Activated CD4-positive, alpha-beta T cell treated with anti-CD3 and anti-CD28 coated beads, Interleukin-2, Interleukin-6, amounts not matched to agents 100 ng/mL and 50 ng/mL, durations not matched to agents 16 hours and 8 hours (primary cell): ENCODE measurements at places on chromosomes 1 and 21.

DNA sequence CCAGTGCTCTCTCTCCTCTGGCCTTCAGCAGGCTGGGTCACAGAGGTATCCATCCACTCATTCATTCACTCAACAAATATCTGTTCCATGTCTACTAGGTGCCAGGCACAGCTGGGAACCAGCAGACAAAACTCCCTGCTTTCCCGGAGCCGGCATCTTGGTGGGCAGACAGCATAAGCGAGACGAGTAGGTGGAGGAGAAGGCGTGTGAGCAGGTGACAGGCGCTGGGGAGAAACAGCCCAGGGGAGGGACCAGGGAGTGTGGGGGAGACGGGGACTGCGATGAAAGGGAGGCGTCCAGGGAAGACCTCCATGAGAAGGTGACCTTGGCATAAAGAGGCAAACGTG is 11.0 kb upstream of the KCNAB2 start:
- no peak for DNase-seq

- peak; percentile 16 for DNase-seq
Observed at GRCh38 chr1:19432943-19433718, 52.2 kb downstream of the CAPZB start.

- DNase-seq = no peak
Observed at GRCh38 chr1:55886856-55887712, 671.9 kb upstream of the USP24 start.

DNA sequence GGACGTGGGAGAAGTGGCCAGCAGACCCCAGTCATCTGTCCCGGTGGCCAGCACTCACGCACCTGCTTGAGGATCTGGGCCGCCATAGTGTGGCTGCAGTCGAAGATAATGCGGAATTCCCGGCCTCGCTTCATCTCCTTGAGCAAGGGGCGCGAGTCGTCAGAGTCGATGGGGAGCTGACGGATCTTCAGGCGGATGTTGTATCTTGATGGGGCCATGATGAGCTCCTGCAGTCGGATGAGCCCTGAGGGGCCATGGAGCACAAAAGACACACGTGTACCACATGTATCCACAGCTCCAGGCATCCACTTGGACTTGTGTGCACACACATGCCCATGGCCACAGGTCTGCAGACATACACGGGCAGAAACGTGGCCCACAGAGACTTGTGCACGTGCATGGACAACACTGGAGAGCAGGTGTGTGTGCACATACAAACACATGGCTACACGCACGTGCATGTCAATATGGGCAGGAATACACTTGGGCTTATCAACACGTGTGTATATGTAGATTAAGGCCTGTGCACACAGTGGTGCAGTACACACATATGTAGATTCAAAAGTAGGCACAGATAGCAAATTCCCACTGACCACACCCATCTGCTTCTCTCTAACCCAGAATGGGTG is 162.1 kb downstream of the GRIK3 start:
- no peak for DNase-seq

- DNase-seq = no peak
Observed at GRCh38 chr1:101613546-101613945, 376.7 kb downstream of the S1PR1 start.

DNA sequence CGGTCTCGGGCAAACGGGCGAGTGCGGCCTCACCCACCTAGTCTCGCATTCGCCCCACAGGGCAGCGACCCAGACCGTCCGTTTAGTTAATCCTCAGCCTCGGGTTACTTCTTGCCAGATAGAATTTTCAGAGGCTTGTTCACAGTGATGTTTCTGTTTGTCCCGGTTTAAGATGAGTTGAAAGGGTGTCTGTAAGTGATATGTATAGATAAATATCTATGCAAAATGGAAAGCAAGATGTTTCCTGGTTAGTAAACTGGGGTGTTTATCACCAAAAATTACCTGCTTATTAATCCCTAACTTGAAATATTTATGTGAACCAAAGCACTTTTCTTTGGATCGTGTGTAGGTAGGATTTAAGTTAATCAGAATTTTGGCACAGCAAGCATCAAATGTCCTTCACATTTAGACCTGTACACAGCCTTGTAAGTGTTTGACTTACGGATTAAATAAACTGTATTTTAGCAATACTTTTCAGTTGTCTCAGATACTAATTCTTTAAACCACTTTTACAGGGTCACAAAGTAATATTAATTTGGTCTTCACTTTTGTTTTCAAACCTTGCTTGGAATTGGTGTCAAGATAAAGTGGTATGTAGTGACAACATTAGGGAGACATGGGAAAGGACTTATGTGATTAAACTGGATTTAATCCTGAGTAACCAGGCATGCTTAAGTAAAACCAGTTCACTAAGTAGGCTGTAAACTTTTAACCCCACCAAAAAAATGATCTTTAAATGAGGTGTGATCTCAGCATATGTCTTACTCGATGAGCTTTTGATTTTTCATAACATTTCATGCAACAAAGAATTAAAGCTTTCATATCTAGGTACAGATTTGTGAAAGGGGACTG is 914 bp downstream of the ZNF326 start:
- DNase-seq = no peak

- DNase-seq = peak; percentile 42
Observed at GRCh38 chr1:53949023-53949990, 3.2 kb downstream of the LRRC42 start.

GRCh38 chr21:46435786-46436227 is 22.9 kb upstream of the DIP2A start:
- DNase-seq = no peak

GRCh38 chr1:105087506-105087905 is 1337.8 kb downstream of the AMY1C start:
- DNase-seq = no peak

GRCh38 chr21:17949421-17949820 is 130.3 kb upstream of the C21orf91 start:
- DNase-seq = no peak

- no peak for DNase-seq
Observed at GRCh38 chr1:16396591-16396990, 29.5 kb downstream of the SZRD1 start.

- no peak for DNase-seq
Observed at GRCh38 chr1:45552331-45552730, 1.7 kb downstream of the AKR1A1 start.

- peak; percentile 6 for DNase-seq
Observed at GRCh38 chr1:64505944-64506655, 36.2 kb downstream of the CACHD1 start.

DNA sequence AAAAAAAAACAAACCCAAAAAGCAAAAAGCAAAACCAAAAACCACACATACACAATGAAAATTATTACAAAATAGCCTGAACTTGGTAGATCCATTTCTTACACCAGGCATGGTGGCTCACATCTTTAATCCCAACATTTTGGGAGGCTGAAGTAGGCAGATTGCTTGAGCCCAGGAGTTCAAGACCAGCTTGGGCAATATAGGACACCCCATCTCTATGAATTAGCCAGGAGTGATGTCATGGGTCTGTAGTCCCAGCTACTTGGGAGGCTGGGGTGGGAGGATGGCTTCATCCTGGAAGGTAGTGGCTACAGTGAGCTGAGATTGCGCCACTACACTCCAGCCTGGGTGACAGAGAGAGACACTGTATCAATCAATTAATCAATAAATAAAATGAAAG is 42.1 kb upstream of the SCAF4 start:
- no peak for DNase-seq

GRCh38 chr1:50981741-50982140 is 11.7 kb downstream of the CDKN2C start:
- no peak for DNase-seq

DNA sequence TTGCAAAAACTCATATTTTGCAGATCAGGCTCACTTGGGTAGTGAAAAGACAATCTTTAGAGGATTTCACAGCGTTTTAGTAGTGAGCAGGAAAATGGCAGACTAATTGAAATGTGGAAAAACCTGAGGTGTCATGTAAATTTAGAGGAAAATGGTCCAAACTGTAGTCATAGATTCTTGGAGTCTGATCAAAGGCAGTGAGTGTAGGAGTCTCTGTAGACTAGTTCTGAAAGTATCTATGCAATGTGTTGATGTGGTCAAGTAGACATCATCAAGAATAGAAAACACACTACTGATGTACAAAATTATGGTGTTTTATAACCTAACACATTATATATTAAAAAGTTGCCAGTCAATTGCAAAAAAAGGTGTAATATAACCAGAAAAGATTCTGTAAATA is 143.2 kb upstream of the C1orf105 start:
- DNase-seq = no peak

DNA sequence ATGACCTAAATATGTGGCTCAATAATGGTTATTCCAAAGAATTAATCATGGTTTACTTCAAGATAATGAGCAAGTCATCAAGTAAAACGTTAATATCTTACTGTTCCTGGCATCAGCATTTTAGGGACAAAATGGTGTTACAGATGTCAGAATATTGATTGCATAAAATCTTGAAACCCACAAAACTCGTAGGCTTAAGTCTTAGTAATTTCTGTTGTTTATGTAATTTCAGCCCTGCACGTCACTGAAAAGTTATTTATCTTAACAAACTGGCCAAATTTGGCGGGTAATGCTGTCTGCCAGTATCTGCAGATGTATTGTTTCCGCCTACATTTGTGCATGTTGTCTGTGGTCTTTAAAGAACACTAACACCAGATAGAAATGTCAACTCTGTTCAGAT is 25.8 kb downstream of the CDC7 start:
- no peak for DNase-seq

- no peak for DNase-seq
Observed at GRCh38 chr1:205241366-205242030, 13.8 kb downstream of the TMCC2 start.

GRCh38 chr21:43188592-43189210 is 19.9 kb downstream of the CRYAA start:
- DNase-seq = no peak

- no peak for DNase-seq
Observed at GRCh38 chr1:74681851-74682250, 8.3 kb upstream of the ERICH3 start.

DNA sequence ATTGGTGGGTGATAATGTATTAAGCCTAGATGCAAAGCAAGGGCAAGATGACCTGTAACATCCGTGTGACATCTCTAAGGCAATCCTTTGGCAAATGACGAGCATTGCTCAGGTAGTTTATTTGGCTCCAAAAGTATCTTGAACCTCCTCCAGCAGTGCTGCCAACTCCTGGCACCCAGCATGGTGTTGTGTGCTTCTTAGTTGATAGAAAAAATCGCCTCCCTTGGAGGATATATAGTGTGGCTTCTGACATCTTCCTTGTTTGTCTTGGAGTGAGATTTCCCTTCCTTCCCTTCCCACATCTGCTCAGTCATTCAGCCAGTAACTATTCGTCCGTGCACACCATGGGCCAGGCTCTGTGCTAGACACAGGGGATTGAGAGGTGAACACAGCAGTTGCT is 121.8 kb downstream of the TOMM20 start:
- no peak for DNase-seq

DNA sequence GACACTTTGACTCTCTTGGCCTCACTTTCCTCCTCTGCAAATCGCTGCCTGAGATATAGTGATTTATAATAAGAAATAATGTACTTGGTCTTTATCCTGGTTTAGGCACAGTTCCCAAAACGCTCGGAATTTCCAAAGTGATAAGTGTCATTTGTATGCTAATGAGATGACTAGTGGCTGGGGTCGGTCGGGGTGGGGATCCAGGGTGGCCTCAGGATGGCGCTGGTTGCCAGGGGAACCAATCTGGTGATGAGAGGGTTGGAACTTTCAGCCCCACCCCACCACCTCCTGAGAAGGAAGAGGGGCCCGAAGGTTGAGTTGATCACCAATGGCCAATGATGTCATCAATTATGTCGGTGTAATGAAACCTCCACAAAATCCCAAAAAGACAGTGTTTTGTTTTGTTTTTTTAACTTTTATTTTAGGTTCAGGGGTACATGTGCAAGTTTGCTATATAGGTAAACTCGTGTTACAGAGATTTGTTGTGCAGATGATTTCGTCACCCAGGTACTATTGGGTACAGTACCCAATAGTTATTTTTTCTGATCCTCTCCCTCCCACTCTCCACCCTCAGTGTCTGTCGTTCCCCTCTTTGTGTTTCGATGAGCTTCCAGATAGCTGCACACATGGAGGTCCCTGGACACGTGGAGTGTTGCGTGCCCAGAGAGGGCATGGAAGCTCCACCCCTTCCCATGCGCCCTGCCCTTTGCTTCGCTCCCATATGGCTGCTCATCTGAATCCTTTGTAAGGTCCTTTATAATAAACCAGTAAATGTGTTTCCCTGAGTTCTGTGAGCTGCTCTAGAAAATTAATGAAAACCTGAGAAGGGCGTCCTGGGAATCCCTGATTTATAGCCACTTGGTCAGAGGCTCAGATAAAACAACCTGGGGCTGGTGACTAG is 97.2 kb downstream of the KCNN3 start:
- no peak for DNase-seq

- DNase-seq = no peak
Observed at GRCh38 chr1:75785320-75785982, 605 bp upstream of the RABGGTB start.

GRCh38 chr1:21514245-21514644 is 5.0 kb downstream of the ALPL start:
- no peak for DNase-seq

- no peak for DNase-seq
Observed at GRCh38 chr1:228373681-228374571, 32.7 kb downstream of the TRIM11 start.

- DNase-seq = no peak
Observed at GRCh38 chr1:98005326-98006010, 84.6 kb upstream of the DPYD start.

- DNase-seq = peak; percentile 78
Observed at GRCh38 chr21:34974162-34974981, 74.7 kb downstream of the RUNX1 start.

DNA sequence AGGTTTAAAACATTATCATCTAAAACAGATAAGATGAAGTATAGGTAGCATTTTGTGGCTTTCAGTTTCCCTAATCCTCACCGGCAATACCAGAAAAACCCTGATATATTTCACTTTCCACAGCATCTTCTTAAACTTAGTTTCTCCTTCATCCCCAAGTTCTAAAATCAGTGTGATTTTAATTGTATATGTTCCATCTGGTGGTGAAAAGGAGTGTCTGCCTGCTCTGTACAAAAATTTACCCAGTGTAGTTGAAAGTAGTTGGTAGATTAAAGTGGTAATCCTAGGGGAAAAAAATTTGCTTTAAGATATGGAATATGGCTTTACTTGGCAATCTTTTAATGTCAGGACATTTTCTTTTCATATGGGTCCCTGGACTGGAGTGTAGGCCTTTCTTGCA is 74.3 kb downstream of the CEP350 start:
- no peak for DNase-seq

DNA sequence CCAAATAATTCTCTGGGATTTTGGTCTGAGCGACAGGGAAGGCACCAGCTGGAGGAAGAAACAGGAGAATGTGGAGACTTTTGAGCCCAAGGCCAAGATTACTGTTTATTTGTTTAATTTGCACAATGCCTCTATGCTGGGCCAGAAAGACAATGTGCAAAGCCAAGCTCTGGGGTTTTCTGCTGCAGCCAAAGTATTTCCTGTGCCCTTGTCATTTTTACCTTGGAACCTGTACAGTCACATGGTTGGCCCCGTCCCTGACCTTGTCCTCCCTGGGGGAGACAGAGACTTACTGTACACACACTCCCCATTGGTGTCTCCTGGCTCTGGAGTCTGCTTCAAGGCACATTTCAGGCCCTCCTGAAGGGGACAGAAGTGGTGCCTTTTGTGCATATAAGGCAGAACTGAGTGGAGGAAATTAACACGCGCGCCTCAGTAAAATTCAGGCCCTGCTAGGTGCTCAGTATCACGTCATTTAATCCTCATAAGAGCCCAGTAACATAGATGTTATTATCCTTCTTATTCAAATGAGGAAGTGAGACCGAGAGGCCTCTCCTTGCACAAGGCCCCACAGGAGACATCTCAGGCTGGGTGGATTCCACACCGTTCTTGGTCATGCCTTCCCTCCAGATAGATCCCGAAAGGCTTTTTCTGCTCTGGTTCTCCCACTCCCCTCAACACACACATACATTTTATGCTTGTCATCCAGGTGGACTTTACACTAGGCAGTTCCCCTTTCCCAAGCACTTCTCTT is 21.1 kb downstream of the C1orf115 start:
- no peak for DNase-seq
